ENCODE measurements at places on chromosomes 3 and 15.

DNA sequence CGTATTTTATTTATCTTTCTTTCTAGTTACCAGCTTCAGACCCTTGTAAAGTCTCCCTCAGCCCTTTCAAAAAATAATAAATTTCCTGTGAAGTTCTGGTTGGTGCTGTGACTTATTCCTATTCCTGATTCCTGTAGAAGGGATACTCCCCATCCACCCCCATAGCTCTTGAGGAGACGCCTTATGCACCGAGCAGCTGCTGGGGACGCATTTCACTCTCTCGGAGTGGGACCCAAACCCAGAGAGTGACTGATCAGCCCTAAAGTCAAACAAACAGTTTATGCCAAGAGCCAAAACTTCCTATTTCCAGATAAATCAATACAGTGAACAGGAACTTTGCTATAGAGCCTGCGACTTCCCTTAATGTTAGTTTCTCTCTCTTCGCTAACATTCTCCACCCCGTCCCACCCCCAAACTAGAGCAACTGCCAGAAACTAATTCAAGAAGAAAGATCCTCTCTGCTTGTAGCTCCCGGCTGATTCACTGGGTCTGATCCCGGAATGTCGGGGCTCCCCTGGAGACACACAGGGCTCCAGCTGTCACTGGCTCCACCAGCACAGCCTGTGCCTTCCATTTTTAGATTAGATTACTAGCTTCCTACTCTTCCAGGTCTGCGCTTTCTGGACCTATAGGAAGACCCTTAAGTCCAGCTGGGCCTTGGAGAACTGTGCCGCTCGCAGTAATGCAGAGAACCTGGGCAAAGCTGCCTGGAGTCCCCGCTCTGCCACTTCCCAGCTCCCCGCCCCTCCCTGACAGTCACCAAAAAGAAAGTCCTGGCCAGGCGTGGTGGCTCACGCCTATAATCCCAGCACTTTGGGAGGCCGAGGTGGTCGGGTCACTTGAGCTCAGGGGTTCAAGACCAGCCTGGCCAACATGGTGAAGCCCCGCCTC lies 45.2 kb downstream of the KLHL25 start:
- DNase-seq, result peak; percentile 61

DNA sequence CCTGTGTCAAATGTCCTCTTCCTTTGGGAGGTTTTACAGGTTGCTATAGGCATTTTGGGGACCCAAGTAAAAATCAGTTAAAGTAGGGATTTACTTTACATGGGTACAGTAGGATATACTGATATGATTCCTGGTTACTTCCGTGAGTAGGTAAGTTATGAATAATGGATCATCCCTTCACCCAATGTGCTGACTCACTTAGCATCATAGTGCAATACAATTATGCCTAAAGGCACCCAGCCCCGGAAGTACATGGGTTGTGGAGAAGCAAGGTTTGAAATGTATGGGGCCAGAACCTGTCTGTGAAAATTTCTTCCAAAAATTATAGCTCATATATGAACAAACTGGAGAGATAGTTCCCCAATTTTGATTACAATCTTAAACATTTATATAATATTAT lies 64.0 kb downstream of the GLB1 start:
- no peak for DNase-seq

DNA sequence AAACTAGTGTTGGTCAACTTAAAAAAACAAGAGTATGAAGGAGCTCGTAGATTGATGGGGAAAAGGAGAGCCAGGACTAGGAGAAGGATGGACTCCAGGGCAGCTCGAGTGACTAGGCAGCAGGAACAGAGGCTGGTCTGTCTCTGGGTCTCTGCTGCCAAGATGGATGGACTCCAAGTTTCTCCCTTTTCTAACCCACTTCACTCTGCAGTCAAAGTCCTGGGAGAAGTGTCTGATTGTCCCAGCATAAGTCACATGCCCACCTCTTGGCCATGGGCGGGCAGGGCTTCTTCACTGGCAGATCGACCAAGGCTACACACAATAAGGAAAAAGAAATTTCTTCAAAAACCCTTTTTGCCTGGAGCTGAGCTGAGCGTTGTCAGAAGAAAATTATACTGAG lies 9.2 kb upstream of the EPB42 start:
- no peak for DNase-seq

- no peak for DNase-seq
Measured at GRCh38 chr3:78130741-78131290, 1090.9 kb downstream of the ROBO2 start.

DNA sequence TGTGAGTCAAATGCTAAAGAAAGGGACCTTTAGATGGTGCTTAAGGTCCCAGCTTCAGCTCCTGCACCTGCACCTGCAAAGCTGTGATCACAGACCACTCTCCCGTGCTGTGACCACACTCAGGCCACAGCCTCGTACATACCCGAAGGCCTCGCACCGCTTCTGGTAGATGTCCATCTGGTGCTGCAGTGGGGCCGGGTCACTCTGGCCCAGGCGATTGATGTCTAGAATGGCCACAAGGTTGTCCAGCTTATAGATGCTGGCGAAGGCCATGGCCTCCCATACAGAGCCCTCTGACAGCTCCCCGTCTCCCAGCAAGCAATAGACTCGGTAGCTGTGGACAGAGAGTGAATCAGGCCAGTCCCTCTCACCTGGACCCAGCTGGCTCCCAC lies 21.0 kb downstream of the TKT start:
- no peak for DNase-seq

- DNase-seq, result no peak
Measured at GRCh38 chr15:35481992-35482391, 64.0 kb downstream of the DPH6 start.

GRCh38 chr15:42612367-42612912 lies 37.0 kb downstream of the STARD9 start:
- DNase-seq, result no peak

DNA sequence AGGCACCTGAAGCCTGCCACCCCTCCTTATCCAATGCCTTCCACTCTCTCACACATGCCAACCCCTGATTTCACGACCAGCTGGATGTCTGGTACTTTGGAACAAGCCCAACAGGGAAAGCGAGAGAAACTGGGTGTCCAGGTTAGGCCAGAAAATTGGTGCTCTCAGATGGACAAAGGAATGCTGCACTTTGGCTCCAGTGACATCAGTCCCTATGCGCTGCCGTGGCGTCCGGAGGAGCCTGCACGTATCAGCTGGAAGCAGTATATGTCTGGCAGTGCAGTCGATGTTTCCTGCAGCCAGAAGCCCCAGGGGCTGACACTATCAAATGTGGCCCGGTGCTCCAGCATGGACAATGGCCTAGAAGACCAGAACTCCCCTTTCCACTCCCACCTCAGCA lies 45.2 kb downstream of the CDAN1 start:
- DNase-seq, result no peak

DNA sequence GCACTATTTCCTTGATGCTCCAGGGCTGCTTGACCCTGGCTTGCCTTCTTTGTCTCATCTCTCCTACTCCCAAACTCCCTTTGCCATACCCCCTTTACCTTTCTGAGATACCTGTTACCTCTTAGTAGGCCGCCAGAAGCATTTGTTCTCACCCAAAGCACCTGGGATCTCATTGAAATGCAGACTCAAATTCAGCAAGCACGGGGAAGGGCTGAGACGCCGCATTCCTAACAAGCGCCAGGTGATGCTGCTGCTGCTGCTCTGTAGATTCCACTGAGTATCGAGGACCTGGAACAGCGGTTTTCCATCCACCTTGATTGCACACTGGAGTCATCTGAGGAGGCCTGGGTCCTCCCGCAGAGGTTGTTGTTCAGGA lies 91.8 kb downstream of the TMEM266 start:
- DNase-seq, result no peak

DNA sequence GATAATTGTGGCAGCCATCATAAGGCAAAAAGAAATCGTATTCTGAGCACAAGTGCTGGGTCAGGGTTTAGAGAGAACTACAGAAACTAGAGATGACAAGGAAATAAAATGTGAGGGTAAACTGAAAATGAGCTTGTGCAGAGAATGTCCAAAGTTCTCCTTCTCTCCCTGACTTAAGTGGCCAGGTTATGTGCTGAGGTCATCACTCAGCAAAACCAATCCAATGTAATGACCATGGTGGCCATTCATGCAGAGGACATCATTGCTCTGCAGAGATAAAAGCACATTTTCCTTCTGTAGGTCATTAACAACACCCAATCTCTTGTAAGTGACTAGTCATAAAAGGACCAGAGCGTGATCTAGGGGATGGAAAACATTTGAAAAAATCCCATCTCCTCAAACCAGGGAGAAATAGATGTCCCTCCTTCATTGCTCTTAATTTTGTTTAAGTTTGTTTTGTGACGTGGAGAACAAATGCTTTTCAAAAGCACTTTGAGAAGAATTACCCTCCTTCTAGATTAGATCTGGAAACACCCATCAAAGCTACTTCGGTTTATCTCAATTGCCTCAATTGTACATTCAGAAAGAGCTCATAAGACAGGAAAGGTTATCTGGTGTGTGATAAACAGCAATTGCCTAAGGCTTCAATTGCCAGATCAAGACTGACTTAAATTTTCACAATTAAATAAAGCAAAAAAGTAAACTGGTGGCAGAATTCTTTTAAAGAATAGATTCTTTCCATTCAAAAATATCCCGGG lies 173.4 kb downstream of the SERPINI1 start:
- DNase-seq, result no peak

GRCh38 chr15:75903331-75904239 lies at the start of gene FBXO22:
TSS of gene FBXO22 (plus strand) at chr15:75903878. CDS start at chr15:75903964, 86 bp downstream.
- peak; percentile 45 for DNase-seq

DNA sequence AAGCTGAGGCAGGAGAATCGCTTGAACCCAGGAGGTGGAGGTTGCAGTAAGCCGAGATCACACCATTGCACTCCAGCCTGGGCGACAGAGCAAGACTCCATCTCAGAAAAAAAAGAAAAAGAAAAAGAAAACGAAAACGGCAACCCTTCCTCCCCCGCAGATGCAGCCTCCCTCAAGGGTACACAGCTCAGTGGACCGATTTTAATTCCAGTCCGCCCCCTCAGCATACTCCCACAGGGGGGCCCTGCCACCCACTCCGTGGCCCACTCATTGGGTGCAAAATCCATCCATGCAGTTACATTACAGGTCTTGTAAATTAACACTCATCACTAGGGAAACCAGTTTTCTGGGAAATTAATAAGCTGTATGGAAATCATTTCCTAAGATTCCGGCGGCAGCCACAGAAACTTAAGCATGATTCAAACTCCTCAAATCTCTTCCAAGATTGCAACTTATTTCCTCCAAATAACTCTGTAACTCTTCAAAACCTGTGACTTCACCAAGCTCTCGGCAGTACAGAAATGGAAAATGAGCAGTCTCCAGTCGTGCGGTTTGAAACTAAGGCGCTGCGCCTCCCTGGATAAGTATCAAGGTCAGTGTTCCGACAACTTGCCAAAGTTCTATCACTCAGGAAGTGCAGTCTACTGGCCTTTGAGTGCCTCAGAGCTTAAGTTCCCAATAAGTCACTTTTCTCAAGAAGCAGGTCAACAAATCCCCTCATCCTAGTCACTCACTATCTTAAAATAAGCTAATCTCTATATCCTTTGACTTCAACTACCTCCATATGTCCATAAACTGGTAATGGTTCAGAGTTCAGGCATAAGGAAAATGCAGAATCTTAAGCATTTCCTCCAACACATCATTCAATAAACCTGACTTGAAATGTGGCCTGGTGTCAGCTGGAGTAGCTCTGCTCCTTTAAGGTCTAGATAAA lies 24.7 kb upstream of the KLHL6 start:
- no peak for DNase-seq

- DNase-seq, result no peak
Measured at GRCh38 chr3:46848271-46849044, 14.8 kb downstream of the MYL3 start.

DNA sequence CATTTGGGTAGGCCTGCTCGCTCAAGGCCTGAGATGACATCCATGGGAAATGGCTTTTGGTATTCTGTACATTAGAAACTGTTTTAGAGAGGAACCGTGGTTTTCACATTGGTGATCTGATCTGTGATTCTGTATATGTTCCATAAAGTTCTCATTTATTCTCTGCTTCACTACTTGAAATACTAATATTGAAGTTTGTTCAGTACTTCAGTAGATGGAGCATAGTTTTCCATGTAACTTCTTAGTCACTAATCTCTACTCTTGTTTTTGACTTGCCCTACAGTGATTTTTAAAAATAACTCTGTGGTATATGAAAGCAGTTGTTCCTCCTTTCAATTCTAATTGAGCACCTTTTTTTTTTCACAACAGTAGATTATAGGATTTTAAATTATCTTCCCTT lies 66.5 kb downstream of the MBNL1 start:
- DNase-seq, result no peak

DNA sequence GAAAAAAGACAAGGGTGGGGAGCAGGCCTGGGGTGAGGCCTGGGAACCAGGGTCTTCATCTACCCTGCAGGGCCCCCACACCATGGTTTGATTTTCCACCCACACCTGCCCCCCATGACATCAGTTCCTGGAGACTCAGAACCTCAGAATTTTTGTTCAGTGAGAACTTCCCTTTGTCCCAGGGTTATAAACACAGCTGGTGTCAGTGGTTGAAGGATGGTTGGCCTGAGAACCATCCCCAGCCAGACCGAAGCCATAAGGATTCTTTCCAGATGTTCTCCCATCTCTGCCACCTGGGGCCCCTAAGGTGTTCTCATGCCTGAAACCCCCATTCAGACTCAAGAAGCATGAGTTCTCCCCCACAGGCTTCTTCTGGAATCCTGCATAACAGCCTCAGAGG lies 16.6 kb downstream of the CCDC33 start:
- no peak for DNase-seq

All from NCI-H446 (cell line).